ENCODE measurements at places on chromosomes 5 and 9.
A peak's percentile ranks its signal among the peaks of the same experiment; 100 is the strongest.

- no peak for DNase-seq
Measured at GRCh38 chr5:74969726-74970125, 82.6 kb downstream of the GCNT4 start.

DNA sequence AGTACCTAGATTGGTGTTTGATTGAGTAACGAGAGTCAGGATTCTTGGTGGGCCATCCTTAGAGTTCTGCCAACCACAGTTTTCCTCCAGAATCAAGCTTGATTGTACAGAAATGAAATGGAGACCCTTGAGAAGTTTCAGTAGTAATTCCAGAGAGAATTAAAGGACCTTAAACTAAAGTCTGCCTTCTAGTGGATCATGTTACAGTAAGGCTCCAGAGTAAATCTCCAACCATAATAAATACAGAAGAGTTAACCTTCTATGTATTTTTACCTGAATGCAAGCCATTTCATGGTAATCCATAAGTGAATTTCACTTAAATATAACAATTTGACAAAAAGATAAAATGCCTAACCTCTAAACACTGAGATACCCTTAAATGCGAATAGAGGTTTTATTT is 53.0 kb upstream of the CNTLN start:
- DNase-seq: no peak

DNA sequence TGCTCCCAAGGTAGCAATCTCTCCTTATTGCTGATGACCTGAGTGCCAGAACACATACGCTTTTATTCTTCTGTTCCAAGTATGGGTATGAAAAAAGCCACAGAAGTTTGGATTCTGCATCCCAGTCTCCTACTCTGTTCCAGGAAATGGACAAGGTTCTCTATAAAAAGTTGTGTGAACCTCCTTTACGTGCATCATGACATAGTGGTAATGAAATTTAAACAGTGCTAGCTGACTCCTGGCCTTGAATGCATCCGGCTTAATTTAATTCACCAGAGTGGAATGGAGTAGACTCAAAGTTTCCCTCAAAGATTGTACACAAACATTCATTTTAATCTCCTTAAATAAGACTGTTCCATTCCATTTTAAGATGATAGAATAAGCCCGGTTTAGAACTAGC is 68.9 kb downstream of the LURAP1L start:
- no peak for DNase-seq

DNA sequence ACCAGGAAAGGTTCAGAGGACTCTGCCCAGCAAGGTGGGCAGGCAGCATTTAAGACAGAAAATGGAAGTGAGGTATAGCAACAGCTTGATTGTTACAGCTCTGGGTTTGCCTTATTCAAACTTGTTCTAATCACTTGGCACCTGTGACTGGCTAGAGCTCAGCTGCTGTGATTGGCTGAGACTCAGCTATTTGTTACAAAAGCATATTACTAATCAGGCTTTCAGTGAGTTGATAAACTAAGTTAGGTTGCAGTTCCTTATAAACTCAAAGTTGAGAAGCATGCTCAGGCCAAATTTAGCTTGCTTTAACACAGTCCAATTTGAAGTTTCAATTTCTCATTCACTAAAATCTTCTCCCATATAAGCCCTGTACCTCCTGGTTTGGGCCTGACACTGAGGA is 56.3 kb downstream of the GDA start:
- DNase-seq: no peak

GRCh38 chr5:17292434-17293015 is 75.1 kb downstream of the BASP1 start:
- DNase-seq: no peak

DNA sequence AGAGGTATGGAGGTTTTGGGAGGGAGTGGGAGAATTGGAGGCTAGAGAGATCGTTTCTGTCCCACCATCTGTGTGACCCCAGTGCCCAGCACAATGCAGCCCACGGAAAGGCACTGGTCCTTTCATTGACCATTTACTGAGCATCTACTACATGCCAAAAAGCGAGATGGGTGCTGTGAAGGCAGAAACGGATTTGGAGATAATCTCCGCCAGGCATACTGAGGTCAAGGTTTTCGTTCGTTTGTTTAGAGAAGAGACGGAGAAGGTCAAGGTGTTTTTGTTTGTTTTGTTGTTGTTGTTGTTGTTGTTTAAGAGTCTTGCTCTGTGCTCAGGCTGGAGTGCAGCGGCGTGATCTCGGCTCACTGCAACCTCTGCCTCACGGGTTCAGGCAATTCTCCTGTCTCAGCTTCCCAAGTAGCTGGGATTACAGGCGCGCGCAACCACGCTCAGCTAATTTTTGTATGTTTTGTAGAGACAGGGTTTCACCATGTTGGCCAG is 593 bp upstream of the ZBTB43 start:
- no peak for DNase-seq

DNA sequence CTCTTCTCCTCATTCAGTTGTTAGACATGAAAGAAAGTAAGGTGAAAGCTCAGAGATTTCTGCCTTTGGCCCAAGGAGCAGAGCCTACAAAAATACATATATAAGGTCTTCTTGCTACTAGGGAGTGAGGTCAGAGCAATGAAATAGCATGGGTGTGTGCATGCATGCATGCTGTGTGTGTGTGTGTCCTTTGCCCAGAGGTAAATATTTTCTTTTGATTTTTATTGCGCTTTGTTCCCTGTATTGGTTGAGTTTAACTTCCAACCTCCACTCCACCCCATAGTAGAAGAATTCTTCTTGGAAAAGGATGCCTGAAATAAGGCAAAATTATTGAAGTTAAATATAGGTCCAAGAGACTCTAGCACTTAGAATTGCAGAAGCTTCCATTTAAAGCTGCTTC is 248.0 kb upstream of the PTGER4 start:
- DNase-seq: no peak

DNA sequence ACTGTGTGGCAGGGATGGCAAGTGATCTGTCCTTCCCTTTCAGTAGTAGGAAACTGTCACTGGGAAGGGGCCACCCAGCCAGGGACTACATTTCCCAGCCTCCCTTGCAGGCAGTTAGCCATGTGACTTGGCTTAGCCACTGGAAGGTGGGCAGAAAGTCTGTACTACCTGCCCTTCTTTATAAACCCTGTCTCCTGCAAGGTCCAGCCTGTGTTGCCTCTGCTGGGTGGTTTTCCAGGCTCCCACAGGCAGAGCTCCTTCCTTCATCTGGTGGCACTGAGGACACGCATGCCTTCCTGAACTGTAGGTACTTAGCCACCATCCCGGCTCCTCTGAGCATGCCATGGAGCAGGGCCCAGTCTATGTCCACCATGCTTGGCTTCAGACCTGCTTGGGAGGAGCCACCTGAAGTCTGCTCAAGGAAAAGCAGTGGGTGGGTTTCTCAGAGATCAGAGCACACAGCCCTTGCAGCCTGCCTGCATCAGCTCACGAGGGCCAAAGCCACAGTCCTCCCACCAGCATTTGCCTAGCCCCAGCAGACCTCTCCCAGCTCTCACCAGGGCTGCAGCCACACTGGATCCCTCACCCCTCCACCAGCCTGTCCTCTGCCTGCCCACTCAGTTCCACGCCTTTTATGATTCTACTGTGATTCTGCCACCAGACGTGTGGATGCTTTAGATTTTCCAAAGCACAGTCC is 16.7 kb upstream of the SLC25A51 start:
- DNase-seq: no peak

DNA sequence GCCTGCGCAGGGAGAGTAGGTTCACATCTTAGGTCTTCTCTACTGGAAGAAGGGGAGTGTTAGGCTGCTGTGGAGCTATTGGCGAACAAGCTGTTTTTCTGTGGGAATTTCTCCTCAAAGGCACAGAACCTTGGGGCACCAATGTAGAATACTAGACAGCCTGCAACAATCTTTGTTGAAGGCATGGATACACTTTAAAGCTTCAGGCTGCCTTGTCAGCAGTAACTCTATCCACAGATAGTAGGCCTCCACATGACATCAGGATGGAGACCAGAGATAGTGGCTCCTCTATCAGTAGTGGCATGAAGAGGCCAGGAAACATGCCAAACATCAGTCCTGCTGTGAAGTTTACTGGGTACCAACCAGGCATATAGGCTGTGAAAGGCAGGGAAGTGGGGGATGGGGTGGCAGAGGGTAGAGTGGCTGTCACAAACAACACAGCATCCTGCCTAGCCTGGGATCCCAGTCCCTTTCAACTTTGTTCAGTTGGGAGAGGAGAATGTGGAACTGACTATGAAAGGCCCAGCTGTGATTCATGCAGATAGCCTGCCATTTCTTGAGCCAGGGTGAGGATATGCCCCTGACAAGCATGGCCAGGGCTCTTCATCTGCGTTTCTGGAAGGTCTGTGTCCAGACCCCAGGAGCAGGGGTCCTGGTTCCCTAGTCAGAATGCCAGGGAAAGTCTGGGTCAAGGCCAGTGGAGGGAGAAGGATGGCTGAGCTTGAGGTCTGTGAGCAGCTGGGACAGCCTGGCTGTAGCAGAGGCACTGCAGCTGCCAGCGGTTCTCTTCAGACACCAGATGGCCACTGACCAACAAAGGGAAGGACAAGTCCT is 1.0 kb upstream of the HK3 start:
- no peak for DNase-seq

GRCh38 chr5:119741691-119742090 is 112.3 kb downstream of the FAM170A start:
- no peak for DNase-seq

GRCh38 chr9:73038613-73039012 is 85.8 kb upstream of the ALDH1A1 start:
- DNase-seq: no peak

- no peak for DNase-seq
Measured at GRCh38 chr9:111041902-111042301, 3.6 kb upstream of the LPAR1 start.

- DNase-seq: no peak
Measured at GRCh38 chr9:77744841-77745430, 96.8 kb upstream of the GNA14 start.

GRCh38 chr9:91259162-91259561 is 102.6 kb downstream of the AUH start:
- DNase-seq: no peak

- DNase-seq: no peak
Measured at GRCh38 chr9:127183814-127184582, 61.6 kb upstream of the ANGPTL2 start.

DNA sequence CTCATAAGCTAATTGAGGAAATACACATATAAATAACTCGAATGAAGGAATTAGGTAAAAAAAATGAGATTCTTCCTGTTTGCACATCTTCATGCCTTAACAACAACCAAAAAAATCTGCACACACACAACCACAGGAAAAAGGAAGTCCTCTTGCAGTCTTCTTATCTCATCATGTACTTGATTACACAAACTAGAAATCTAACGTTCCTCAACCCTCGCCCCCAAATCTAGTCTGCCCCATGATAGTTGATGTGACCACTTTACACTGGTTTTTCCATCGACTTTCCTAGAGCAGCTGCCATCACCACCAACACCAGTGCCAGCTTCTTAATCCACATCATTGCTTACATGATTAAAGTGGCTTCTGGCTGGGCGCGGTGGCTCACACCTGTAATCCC is 31.2 kb upstream of the RNU6ATAC start:
- DNase-seq: no peak

DNA sequence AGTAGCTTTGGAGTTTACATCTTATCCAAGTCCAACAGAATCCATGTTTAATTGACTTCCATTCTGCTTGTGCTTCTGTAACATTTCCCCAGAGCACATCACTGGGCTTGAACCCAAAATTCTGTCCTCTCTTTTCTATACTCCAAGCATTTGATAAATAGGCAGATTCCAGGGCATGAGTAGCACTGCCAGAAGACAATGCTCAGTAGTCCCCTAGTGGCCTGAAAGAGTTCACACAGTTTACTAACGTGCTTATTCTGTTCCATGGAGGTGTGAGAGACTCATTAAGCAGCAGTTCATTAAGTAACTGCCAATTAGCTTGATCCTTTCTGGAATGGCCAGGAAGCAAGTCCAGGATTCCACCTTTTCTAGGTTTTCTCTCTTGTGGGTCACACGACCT is 9.4 kb upstream of the GABRA6 start:
- DNase-seq: peak; percentile 8

DNA sequence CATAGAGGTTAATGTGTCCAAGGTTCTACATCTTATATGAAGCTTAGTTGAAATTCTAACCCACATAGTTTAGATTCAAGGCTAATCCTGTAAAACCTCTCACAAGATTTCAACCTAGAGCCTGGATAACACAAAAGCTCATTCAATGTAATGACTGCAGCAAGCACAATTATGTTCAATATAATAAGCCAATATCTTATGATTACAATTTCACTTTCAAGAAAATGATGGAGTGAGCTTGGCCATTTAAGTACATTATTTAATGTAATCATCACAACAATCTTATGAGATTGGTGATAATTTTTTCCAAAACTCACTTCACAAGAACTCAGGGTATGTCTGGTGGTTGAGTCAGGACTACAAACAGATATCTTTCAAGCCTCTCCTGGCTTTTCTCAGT is 1140.8 kb upstream of the WWC1 start:
- no peak for DNase-seq

DNA sequence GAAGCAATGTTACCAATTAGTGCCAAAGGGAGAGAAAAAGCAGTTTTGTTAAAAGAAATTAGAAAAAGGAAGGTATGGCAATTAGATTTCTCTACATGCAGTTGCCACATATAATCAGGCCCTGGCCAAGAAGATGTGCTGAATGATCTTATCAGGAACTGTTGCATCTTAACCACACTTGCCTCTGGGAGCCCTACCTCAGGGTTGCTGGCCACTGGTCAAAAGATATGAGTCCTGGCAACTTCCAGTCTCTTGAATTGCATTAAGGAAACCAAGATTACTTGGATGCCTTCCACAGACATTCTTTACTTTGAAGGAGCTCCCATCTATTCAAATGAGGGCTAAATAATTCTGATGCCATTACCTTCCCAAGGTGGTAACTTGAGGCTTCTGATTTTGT is 60.4 kb downstream of the TNC start:
- DNase-seq: no peak

GRCh38 chr9:3525096-3525835 is 535 bp downstream of the RFX3 start:
- no peak for DNase-seq
